DMS 273 treated with DMSO at 0.1 percent for 48 hours (cell line): ENCODE measurements at places on chromosomes 11 and 22.

DNA sequence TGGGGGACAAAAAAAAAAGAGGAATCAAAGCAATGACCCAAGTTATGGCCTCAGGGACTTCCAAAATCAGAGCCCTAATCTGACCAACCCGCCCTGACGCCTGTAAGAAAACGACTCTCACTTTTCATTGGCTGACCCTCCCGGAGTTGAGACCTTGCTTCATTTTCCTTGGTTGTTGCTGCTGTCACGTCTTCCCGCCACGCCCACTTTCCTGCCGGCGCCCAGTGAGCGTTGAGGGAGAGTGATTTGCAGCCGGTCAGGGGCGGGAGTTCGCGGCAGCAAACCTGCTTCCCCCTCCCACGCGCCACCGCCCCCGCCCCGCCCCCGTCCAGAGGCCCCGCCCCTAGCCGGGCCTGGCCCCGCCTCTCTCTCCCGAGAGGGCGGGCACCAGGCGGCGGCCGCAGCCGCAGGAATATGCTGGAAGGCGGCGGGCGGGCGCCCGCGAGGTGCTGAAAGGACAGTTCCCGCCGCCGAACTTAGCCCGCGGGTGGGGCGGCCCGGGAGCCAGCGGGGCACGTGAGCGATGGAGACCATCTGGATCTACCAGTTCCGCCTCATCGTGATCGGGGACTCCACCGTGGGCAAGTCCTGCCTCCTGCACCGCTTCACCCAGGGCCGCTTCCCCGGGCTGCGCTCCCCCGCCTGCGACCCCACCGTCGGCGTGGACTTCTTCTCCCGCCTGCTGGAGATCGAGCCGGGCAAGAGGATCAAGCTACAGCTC is at the start of gene RAB39A:
Gene RAB39A (plus strand): TSS at position 403 of the 721 bp plus-strand sequence. CDS start 121 bp downstream, at position 524.
- peak; percentile 93 for DNase-seq

DNA sequence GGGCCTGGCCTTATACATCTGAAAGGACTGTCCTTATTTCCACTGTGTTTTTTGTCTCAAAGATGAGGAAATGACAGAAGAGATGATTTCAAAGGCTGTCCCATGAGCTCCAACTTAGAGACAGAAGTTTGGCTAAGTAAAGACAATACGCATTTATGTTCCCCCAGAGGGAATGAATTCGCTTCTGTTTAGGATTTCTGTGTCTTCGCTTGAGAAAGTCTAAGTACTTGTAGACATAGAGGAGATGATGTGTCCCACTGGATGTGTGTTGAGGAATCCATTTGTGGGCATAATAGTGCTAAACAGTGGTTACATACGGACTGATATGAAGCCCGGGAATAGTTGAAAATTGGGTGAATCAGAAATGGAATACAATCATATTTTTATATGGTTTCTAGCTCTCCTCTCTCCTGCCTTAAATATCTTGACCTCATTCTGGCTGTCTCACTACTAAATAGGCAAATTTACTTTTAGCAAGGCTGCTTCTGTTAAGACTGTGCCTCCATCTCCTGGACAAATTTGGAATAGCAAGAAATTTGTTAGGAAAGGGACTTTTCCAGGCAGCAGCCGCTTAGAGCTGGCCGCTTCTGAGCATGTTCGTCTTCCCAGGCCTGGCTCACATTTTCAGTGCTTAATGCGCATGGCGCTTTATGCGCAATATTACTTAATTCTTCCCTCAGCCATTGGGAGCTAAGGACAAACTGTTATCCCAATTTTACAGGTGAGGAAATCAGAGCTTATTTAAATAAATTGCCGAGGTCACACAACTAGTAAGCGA is 1.9 kb upstream of the PEX26 start:
- DNase-seq, result peak; percentile 36

- no peak for DNase-seq
Observed at GRCh38 chr11:27857014-27857413, 156.8 kb upstream of the BDNF start.

DNA sequence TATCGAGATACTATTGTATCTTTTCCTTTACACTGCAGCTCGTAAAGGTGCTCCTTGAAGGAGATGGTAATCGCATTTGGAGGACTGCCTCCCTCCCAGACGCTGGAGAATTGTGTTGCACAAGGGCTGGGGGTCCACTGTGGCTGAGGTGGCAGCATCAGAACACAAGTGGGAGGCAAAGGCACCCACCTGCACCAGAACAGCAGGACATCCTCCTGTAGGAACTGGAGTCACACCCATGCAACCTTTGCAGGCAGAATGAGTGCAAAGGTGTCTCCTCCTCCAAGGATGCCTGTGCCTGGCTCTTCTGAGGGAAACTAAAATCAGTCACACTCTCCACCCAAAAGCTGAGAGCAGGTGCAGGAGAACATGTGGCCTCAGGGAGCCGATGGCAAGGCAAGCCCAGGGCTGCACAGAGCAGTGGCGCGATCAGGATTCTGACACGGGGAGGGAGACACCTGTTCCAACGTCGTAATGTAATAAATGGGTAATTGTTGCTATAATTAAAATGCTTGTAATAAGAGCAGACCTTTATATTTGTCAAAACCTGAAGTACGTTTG is 1501.4 kb downstream of the TBC1D22A start:
- no peak for DNase-seq

GRCh38 chr22:49480331-49480730 is 347.3 kb downstream of the BRD1 start:
- DNase-seq, result no peak

DNA sequence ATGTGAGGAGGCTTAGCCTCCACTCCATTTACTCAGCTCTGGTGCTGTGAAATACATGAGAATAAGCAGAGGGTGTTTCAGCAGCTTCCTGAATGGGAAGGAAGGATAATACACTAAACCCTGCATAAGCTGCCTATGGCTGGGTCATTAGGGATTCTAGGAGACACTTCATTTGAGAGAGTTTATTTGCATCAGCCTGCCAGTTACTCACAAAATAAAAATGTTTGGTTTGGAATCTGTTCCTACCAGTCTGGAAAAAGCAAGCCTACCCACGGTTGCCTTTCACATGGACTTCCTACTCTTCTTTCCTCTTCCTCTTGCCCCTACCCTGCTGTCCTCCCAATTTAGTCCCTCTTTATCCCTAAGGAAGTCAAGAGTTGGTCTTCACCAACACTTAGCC is 20.5 kb downstream of the SLC1A2 start:
- DNase-seq, result no peak

GRCh38 chr11:15927864-15928217 is 428.5 kb downstream of the SOX6 start:
- DNase-seq, result no peak

DNA sequence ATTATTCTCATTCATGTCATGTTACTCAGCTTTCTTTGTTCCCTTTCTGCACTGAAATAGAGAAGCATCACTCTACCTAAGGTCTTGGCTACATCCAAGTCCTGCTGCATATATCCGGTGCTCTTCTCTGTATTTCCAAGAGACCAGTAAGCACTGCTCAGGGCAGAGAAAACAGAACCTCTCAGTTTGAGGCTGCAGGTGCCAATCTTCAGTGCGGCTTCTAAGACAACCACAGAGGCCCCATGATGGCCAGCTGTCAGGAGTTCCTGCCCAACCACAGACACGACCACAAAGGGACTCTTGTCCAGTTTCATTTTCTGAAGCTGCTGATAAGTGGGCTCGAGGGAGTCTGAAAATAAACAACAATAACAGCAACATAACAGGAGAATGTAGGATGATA is 378.4 kb upstream of the PITPNB start:
- no peak for DNase-seq

GRCh38 chr11:105109855-105110687 is 29.5 kb downstream of the CARD18 start:
- DNase-seq, result no peak

GRCh38 chr11:46755962-46756361 is 36.9 kb downstream of the F2 start:
- DNase-seq, result no peak

GRCh38 chr11:131311776-131312514 is 58.5 kb upstream of the NTM start:
- DNase-seq, result no peak

GRCh38 chr11:65315866-65316226 is 1.2 kb downstream of the CDC42EP2 start:
- no peak for DNase-seq

DNA sequence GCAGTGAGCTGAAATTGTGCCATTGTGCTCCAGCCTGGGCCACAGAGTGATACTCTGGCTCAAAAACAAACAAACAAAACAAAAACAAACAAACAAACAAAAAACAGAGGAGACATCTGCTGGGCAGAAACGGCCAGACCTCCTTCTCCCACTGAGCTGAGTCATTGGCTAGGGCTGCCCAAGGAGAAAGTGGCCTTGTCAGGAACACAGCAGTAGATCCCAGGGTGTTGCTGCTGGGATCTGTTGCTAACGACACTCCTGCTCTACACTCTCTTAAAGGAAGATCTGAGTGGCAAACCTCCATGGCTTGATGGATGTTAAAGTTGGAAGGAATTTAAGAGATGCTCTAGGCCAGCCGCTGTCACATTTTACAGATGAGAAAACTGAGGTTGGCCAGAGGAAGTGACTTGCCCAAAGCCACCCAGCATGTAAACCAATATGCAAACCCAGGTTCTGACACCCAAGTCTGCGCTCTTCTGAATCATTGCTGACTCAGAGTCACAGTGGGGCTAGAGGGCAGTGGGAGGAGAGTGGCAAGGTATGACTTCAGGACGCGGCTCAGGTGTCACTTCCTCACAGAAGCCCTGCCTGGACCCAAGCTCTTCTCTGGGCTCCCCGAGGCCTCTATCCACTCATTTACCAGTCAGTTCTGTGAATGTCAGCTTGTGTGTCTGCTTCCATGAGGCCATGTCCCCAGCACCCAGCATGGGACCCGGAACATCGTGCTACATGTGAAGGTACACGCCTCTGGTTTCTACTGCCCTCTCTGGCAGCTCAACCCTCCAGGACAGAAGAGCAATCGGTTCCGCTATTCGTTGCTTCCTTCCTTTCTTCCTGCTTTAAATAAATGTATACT is 11.3 kb upstream of the GDPD5 start:
- no peak for DNase-seq

- no peak for DNase-seq
Observed at GRCh38 chr11:10588904-10589303, 20.4 kb upstream of the LYVE1 start.

DNA sequence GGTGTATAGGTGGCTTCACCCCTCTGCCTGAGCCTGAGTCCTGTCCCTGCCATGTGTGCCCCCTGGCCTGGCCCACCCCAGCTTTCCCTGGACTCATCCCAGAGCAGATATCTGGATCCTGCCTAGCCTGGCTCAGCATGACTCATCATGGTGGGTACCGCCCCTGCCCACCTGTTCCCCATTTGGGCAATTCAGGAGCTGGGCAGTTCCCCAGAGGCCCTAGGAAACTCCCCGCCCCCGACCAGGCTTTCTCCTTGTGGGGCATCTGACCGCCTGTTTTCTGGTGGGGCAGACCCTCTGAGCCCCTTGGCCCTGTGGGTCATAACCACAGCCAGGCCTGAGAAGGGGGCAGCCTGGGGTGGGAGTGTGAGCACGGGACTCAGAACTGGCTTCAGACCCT is 4.4 kb downstream of the TSPO start:
- DNase-seq, result peak; percentile 26

DNA sequence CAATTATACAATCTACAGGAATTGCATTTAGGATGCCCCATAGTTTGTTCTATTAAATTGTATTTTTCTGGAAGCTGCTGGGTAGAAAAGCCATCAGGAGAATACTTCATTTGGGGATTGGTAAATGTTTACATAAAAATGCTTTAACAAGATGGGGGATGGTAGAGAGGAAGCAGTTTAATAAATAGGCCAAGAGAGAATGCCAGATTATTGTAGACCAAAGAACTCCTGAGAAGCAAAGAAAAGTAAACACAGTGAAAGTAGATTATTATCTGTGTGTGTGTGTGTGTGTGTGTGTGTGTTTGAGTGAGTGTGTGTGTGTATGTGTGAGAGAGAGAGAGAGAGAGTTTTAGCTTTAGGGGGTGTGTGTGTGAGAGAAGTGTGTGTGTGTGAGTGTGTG is 820.4 kb upstream of the CCDC90B start:
- no peak for DNase-seq

DNA sequence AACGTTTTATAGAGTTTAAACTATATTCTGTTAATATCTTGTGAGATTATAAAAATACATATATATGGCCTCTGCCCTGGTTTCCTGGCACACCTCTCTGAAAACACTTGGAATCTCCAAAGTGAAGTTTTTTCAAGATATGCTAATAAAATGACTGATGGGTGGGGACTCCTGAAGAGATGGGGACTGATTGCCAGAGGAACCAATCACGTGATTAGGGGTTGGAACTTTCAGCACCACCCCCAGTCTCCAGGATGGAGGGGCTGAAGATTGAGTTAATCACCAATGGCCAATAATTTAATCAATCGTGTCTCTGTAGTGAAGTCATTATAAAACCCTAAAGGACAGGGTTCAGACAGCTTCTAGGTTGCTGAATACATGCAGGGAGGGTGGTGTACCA is 37.4 kb downstream of the C11orf71 start:
- DNase-seq, result no peak

- no peak for DNase-seq
Observed at GRCh38 chr22:24819911-24820461, 14.0 kb downstream of the SGSM1 start.

DNA sequence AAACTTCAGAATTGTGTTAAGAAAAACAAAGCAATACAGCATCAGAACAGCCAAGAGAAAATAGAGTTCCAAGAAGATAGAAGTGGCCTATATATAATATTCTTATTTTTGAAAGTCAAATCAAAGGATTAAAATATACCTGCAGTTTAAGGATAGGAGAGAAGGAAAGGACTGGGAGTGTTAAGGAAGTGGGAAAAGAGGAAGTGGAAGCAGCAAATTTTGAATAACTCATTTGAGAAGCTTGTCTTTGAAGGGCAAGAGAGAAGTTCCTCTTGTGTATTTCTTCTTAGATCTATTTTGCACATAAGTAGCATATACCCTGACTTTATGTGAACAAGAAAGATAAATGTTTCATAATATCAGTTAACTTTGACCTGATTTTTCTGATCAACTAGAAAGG is 62.6 kb upstream of the SLC17A6 start:
- DNase-seq, result no peak

- DNase-seq, result no peak
Observed at GRCh38 chr22:40920526-40920925, 30.7 kb upstream of the RBX1 start.

DNA sequence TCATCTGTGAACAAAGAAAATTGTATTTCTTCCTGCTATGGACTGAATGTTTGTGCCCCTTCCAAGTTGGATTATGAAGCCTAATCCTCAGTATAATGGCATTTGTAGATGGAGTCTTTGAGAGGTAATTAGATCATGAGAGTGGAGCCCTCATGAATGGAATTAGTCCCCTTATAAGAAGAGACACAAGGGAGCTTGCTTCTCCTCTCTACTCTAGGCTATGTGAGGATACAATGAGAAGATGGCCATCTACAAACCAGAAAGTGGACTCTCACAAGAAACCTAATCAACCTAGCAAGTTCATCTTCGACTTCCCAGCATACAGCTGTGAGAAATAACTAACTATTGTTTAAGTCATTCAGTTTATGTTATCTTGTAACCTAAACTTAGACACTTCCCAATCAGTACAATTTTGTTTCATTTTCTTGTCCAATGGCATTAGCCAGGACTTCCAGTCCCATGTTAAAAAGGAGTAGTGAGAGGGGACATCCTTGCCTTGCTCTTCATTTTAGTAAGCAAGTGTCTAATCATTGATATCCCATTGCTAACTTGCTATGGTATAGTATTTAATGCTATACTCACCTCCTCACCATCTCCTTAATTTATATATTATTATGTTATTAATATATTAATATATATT is 45.7 kb downstream of the PDGFD start:
- DNase-seq, result no peak

GRCh38 chr11:110329445-110329844 is 33.0 kb upstream of the RDX start:
- no peak for DNase-seq

- no peak for DNase-seq
Observed at GRCh38 chr22:39173787-39174497, 21.5 kb upstream of the CBX7 start.
